ENCODE measurements at places on chromosomes 13 and 19. TPM values are rescaled to one million over a fixed set of nuclear protein-coding genes. Genes with fewer than 3 reads are reported as not detected.
A peak's percentile ranks its signal among the peaks of the same experiment; 100 is the strongest.

CCDC61 gene
- total RNA-seq, result 12.7 TPM

KCNN4 gene
- 34.6 TPM for total RNA-seq

COL5A3 gene
- total RNA-seq, result 5.8 TPM

ZIK1 gene
- total RNA-seq, result 6.6 TPM

DNA sequence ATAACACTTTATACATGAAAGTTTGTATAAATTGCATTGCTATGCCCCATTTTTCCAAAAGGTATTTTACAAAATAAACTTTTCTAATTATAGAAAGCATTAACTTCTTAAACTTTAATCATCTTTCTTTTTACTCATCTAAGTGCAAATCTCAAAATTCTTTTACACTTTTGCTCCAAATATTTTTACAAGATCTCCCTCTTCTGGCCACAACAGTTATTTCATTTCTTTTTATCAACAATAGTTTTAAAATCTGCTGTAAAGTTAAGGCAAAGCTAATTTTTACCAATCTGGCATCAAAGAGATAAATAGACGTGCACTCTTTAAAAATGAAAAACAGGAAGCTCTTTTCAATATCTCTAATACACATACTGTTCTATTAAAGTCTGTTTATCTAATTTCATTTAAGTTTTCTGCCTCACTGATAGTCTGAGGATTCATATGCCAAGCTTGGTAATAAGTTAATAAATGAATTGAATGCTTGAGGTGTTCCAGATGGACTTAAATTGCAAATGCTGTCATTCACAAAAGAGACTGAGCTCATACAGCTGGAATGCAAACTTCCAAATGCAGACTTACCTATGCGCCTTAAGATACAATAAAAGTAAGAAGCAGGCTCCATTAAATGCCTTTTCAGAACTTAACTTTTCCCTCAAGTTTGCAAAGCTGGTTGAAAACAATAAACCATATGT is 583.0 kb upstream of the ATXN8OS start:
- H3K36me3 ChIP-seq, result no peaks in the 10 kb centered on the region
- H3K4me3 ChIP-seq, result no peak overlapping the region
- no peak for DNase-seq

GRCh38 chr19:56838024-56838908 is 2.3 kb downstream of the PEG3 start:
- no peak for DNase-seq
- no peaks in the 10 kb centered on the region for H3K36me3 ChIP-seq
- H3K4me1 ChIP-seq, result no peaks in the 10 kb centered on the region
- H3K27ac ChIP-seq, result peak overlapping the region; percentile 73
- H3K27me3 ChIP-seq, result no peaks in the 10 kb centered on the region
- peak overlapping the region; percentile 37 for H3K4me3 ChIP-seq

DNA sequence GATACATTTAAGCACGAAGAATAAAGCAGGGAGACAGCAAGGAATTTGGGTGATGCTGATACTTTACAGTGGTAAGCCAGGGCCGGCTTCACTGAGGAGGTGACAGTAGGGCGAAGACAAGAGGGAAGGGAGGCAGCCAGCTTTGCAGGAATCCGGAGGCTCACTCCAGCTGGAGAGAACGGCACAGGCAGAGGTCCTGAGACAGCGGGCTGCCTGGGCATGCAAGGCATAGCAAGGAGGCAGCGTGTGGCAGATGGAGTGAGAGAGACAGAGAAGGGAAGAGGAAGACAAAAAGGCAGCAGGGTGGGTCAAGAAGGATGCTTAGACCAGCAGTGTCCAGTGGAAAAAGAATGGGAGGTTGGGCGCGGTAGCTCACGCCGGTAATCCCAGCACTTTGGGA is 83.2 kb upstream of the WASF3 start:
- DNase-seq, result no peak
- H3K27ac ChIP-seq, result no peak overlapping the region
- H3K4me3 ChIP-seq, result no peak overlapping the region
- no peaks in the 10 kb centered on the region for H3K27me3 ChIP-seq

DNA sequence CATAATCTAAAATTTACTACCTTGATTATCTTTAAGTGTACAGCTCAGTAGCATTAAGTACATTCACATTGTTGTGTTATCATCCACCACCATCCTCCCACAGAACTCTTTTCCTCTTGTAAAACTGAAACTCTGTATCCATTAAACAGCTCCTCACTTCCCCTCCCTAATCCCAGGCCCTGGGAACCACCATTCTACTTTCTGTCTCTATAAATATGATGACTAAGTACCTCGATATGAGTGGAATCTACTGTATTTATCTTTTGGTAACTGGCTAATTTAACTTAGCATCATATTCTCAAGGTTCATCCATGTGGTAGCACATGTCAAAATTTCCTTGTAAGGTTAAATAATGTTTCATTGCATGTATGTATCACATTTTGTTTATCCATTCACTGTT is 49.0 kb upstream of the POMP start:
- no peaks in the 10 kb centered on the region for H3K4me1 ChIP-seq
- H3K27ac ChIP-seq, result no peak overlapping the region
- no peak for DNase-seq
- no peaks in the 10 kb centered on the region for H3K36me3 ChIP-seq

DNA sequence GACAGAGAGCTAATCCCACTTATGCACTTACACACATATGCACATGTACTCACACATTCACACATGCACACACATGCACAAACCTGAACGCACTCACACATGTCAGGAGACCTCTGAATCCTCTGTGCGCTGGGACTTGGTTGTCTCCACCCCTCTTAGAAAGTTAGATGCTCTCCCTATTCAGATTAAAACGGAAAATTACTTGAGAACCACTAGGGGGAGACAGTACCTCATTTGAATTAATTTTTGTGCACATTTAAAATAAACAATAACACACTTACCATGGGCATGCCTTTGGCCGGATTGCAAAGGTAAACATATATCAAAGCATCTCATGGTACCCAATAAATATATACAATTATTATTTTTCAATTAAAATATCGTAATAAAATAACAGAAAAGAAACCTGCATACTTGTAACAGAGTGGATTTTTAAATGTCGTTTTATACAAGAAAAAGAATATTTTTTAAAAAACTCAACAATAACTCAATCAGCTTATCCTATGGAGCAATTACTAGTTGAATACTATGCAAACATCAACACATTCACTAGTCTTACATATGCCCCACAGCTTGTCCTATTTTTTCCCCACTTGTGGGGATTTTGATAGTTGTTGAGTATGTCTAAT is 9.5 kb upstream of the LILRB4 start:
- no peaks in the 10 kb centered on the region for H3K36me3 ChIP-seq
- H3K27me3 ChIP-seq, result no peaks in the 10 kb centered on the region
- H3K27ac ChIP-seq, result no peak overlapping the region
- no peaks in the 10 kb centered on the region for H3K4me1 ChIP-seq

- H3K27ac ChIP-seq, result no peak overlapping the region
- DNase-seq, result no peak
These were observed 80.4 kb downstream of the HSPH1 start for GRCh38 chr13:31081316-31081715.

DNA sequence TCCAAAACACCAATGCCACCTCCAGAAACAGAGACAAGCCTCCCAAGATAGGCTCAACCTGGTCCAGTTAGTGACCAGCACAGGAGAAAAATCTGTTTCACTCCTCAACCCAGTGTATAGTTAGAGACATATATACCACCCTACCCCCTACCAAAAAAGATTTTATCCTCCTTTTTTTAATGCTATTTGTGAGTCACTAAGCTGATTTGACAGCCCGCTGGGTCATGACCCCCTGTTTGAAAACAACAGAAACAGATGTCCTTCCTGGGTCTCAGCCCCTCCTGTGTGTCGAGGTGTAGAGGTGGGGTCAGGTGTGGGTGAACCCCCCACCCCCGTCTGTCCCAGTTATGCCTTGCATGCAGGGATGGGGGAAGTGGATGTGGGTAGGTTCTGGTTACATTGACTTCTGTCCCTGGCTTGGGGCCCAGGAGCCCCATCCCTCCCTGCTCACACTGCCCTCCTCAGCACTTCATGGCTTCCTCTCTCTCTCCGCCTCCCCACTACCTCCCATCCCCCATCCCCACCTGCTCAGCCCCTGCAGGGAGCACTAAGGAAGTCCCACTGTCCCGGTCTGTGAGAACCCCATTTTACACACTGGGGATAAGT is 14.0 kb upstream of the TOMM40 start:
- no peak overlapping the region for H3K27ac ChIP-seq
- no peak for DNase-seq
- H3K27me3 ChIP-seq, result no peaks in the 10 kb centered on the region
- no peaks in the 10 kb centered on the region for H3K4me1 ChIP-seq

- no peaks in the 10 kb centered on the region for H3K27me3 ChIP-seq
- no peaks in the 10 kb centered on the region for H3K36me3 ChIP-seq
- H3K27ac ChIP-seq, result no peak overlapping the region
- no peaks in the 10 kb centered on the region for H3K4me1 ChIP-seq
- DNase-seq, result no peak
These were observed 1498.4 kb downstream of the EFNB2 start for GRCh38 chr13:105037110-105037509.

GRCh38 chr13:73287831-73288230 is 229.0 kb downstream of the KLF5 start:
- H3K27ac ChIP-seq, result no peak overlapping the region
- no peaks in the 10 kb centered on the region for H3K36me3 ChIP-seq
- DNase-seq, result no peak
- no peaks in the 10 kb centered on the region for H3K27me3 ChIP-seq

GRCh38 chr13:42969565-42970172 is 22.4 kb downstream of the EPSTI1 start:
- H3K27me3 ChIP-seq, result no peaks in the 10 kb centered on the region
- H3K27ac ChIP-seq, result peak overlapping the region; percentile 82
- H3K4me1 ChIP-seq, result peaks cover 24% of the 10 kb centered on the region
- H3K4me3 ChIP-seq, result no peak overlapping the region

DNA sequence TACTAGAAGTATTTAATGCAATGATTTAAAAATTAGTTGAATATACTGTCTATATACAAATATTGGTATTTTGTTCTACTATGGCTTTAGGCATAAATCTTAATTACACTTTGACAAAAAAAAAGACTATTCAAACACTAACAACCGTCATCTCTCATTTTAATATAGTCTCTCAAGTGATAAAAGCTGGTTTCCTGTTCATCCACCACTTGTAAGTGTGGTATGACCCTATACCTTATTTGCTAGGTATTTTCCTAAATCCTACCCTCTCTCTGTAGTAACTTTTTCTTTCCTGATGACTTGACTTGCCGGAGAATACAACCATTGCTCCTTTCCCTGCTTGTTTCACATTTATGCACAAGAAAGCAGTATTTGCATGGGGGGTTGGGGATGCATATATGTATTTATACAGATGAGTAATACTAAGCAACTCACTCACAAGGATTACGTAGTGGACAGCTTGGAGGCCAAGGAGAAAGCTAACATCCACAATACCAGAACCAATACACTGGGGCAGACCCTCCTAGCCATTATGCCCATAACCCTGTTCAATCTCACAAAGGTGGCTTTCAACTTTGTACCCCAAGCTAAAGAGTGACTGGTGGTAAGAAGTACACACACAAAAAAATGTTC is 12.7 kb upstream of the EFNB2 start:
- H3K27me3 ChIP-seq, result no peaks in the 10 kb centered on the region
- no peaks in the 10 kb centered on the region for H3K36me3 ChIP-seq
- no peak overlapping the region for H3K4me3 ChIP-seq
- H3K4me1 ChIP-seq, result peaks cover 5% of the 10 kb centered on the region
- H3K27ac ChIP-seq, result no peak overlapping the region

DNA sequence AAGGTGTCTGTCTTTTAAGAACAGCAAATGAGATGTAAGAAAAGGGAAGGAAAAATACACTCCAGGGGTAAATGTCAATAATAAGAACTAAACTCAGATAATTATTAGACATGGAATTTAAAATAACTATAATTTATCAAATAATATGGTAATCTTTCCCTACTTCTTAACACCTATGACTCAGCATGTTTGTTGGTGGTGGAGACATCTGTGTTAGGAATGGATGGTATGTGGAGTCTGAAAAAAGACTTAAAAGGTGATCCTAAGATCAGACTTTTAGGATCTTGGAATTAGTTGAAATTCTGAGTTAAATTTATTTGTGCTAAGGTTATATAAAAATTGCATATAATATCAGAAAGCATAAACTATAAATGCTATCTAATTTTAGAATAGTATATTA is 915.1 kb downstream of the SLITRK5 start:
- H3K27me3 ChIP-seq, result no peaks in the 10 kb centered on the region
- no peak overlapping the region for H3K4me3 ChIP-seq
- H3K36me3 ChIP-seq, result no peaks in the 10 kb centered on the region
- no peaks in the 10 kb centered on the region for H3K4me1 ChIP-seq
- DNase-seq, result no peak
- no peak overlapping the region for H3K27ac ChIP-seq

DNA sequence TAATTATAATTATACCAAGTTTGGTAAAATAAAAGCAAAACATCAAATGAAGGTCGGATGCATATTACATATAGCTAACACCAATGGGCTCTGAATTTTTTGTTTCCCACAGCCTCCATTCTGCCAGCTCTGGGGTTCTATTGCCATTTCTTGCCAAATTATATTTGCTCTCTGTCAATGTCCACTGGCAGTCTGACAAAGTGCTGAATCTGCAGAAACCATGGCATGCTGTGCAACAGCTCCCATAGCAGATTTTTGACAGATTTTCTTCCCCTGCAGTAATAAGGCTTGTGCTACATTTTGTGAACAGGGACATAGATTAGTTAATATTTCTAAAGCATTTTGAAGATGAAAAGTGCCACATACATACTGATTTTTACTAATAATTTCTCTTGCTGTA is 1102.1 kb downstream of the DIAPH3 start:
- no peaks in the 10 kb centered on the region for H3K4me1 ChIP-seq
- no peaks in the 10 kb centered on the region for H3K27me3 ChIP-seq
- no peaks in the 10 kb centered on the region for H3K36me3 ChIP-seq

- no peaks in the 10 kb centered on the region for H3K4me1 ChIP-seq
- no peak overlapping the region for H3K4me3 ChIP-seq
- no peaks in the 10 kb centered on the region for H3K27me3 ChIP-seq
- no peaks in the 10 kb centered on the region for H3K36me3 ChIP-seq
These were observed 191.0 kb upstream of the HTR2A start for GRCh38 chr13:47087841-47088240.

GRCh38 chr13:65914716-65915115 is 1315.4 kb downstream of the PCDH9 start:
- DNase-seq, result no peak
- no peaks in the 10 kb centered on the region for H3K27me3 ChIP-seq
- no peak overlapping the region for H3K4me3 ChIP-seq
- no peaks in the 10 kb centered on the region for H3K36me3 ChIP-seq

- no peaks in the 10 kb centered on the region for H3K27me3 ChIP-seq
- H3K4me1 ChIP-seq, result peaks cover 32% of the 10 kb centered on the region
- peak; percentile 61 for DNase-seq
- H3K4me3 ChIP-seq, result no peak overlapping the region
- H3K36me3 ChIP-seq, result no peaks in the 10 kb centered on the region
These were observed 3.8 kb downstream of the HSPBP1 start for GRCh38 chr19:55275851-55276719.

GRCh38 chr13:43061496-43062280 is 38.3 kb downstream of the DNAJC15 start:
- H3K4me3 ChIP-seq, result no peak overlapping the region
- H3K27ac ChIP-seq, result no peak overlapping the region
- no peak for DNase-seq
- H3K27me3 ChIP-seq, result no peaks in the 10 kb centered on the region
- no peaks in the 10 kb centered on the region for H3K36me3 ChIP-seq
- H3K4me1 ChIP-seq, result peaks cover 18% of the 10 kb centered on the region

- H3K36me3 ChIP-seq, result no peaks in the 10 kb centered on the region
- H3K4me3 ChIP-seq, result peak overlapping the region; percentile 59
- DNase-seq, result no peak
- peaks cover 16% of the 10 kb centered on the region for H3K4me1 ChIP-seq
- H3K27me3 ChIP-seq, result no peaks in the 10 kb centered on the region
- peak overlapping the region; percentile 51 for H3K27ac ChIP-seq
These were observed 5.1 kb upstream of the SPACA6 start for GRCh38 chr19:51687791-51688670.

GRCh38 chr13:113616281-113616906 is 31.8 kb downstream of the TFDP1 start:
- H3K4me1 ChIP-seq, result no peaks in the 10 kb centered on the region
- no peak overlapping the region for H3K27ac ChIP-seq
- no peaks in the 10 kb centered on the region for H3K27me3 ChIP-seq
- DNase-seq, result no peak
- H3K36me3 ChIP-seq, result no peaks in the 10 kb centered on the region
- H3K4me3 ChIP-seq, result no peak overlapping the region

Data from Peyer's patch (tissue), 4 donors.